ENCODE measurements at places on chromosomes 16 and 17.

DNA sequence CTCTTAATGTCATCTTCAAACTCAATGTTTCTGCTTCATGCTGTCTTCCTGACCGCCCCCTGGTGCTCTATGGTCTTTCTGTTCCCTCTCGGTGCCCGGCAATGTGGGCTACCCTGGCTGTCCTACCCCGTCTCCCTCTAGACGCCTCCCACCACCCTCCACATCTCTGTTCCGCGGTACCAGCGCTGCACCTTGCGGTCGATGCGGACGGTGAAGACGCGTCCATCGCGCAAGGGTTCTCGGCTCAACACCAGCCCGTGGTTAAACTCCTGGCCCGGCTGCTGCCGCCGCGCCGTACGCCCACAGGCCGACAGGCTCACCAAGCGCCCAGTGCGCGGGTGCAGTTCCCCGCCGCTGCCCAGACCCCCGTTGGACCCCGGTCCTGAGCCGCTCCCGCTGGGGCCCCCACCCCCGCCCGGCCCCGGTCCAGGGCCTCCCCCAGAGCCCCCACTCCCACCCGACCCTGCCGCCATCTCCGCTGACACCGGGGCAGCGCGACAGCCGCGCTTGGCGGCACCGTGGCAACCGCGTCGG lies at the start of gene NEURL4:
Gene NEURL4, minus strand, starts transcription at position 496 of the 534 bp plus-strand sequence. Its CDS starts 23 bp downstream, at position 473.
- DNase-seq = peak; percentile 50

DNA sequence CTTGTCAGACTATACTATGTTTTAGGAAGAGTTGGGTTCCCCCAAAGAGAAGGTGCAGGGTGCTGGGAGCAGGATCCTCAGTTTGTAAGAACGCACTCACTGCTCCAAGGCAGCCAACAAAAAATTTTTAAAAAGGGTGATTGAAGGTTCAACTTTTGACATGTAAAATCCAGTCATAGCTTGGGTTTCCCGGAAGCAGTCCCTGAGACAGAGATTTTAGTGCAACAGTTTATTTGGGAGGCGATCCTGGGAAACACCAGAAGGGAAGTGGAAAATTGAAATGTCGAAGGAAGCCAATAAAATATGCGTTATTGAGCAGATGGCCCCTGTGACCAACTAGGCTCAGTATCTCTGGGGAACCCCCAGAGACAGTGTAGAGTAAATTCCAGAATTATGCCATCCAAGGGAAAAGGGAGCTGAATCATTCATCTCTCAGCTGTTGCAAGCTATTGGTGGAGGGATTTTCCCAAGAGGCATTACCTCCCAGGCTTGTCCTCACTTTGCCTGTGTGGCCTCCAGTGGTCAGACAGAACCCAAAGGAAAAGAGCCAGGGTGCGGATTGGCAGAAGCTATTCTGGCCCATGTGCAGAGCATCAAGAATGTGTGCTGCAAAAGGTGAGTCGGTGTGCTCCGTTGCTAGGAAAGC lies 72.9 kb downstream of the HS3ST3B1 start:
- no peak for DNase-seq

GRCh38 chr17:66495035-66495434 lies 192.6 kb downstream of the PRKCA start:
- no peak for DNase-seq

DNA sequence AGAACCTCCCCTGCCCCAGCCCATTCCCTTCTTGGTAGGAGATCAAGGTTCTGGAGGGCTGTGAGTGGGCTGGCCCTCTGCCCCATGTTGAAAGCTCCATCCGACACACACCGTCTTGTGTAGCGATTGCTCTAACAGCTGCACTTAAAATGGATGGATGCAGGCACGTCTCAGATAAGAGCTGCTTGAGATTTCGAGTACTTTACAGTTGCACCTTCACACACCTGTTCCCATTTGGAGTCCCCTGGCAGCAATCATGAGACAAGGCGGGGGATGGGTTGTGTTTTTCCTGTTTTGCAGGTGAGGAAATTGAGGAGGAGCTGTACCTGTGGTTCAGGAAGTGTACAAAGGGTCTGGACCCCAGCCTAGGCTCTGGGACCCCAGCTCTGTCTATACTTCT lies 25.6 kb upstream of the TAC4 start:
- DNase-seq = no peak

- peak; percentile 50 for DNase-seq
Measured at GRCh38 chr17:77741109-77741508, 217.4 kb upstream of the TNRC6C start.

GRCh38 chr17:77496831-77497577 lies 356.2 kb downstream of the SEC14L1 start:
- no peak for DNase-seq

- no peak for DNase-seq
Measured at GRCh38 chr17:61294777-61295176, 104.9 kb upstream of the TBX2 start.

- no peak for DNase-seq
Measured at GRCh38 chr16:55399911-55400310, 75.9 kb downstream of the IRX6 start.

- no peak for DNase-seq
Measured at GRCh38 chr17:71011391-71011790, 842.1 kb downstream of the KCNJ2 start.

GRCh38 chr16:51710905-51711563 lies 560.0 kb upstream of the SALL1 start:
- no peak for DNase-seq

DNA sequence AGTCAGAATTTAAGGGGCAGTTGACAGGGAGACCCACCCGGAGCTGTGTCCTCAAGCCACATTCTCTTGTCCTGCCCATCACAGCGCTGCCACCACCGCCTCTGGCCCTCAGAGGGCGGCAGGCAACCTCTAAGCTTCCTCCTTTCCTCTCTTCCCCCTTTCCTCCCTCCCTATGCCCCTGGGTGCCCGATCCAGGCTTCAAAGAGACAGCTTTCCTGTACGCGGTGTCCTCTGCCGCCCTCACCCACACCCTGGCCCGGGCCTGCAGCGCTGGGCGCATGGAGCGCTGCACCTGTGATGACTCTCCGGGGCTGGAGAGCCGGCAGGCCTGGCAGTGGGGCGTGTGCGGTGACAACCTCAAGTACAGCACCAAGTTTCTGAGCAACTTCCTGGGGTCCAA lies 23.5 kb downstream of the WNT9B start:
- no peak for DNase-seq

DNA sequence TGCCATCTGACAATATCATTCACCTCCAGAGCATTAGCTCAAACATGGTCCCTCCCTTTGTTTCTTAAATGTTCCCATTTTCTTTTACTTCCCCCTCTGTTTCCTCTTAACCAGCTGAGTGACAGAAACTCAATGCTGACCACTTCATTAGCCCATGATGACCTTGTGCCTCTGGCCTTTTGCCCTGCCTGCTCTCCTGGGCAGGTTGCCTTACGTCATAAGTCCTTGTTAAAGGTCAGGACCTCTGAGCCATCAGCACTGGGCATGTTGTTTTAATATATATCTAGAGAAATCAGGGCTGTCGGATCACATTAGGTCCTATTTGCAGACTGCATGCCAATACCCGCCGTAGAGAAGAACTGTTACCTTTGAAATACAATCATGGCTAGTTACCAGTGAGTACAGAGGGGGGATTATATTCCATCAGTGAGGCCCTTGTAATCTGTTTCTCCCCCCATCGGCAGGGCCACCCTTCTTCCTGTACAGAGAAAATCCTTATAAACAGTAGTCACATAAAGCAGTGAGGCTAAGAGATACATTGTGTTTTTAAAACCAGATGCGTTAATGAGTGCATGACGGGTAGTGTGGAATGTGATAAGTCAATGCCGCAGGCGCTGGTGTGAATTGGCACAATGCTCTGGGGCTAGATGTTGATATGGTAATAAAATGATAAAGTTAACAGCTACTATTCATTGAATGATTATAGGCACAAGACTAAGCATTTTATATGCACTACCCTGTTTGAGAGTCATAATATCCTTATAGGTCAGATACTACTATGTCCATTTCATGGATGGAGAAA lies 94.3 kb upstream of the ZFHX3 start:
- no peak for DNase-seq

- no peak for DNase-seq
Measured at GRCh38 chr16:20074099-20074991, 655 bp upstream of the GPR139 start.

DNA sequence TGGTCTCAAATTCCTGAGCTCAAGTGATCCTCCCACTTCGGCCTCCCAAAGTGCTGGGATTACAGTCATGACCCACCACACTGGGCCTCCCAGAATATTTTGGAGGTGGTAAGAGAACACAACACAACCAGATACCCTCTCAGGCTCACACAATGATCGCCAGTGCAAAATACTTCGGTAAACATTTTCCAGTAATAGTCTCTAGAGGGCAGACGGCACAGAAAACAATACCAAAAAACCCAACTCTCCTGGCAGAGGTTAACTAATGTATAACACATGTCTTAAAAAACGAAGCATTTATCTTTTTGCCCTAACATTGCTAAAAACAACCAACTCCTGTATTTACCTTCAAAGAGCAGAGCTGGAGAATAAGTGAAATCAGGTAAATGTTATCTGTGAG lies 10.5 kb downstream of the NUFIP2 start:
- no peak for DNase-seq

DNA sequence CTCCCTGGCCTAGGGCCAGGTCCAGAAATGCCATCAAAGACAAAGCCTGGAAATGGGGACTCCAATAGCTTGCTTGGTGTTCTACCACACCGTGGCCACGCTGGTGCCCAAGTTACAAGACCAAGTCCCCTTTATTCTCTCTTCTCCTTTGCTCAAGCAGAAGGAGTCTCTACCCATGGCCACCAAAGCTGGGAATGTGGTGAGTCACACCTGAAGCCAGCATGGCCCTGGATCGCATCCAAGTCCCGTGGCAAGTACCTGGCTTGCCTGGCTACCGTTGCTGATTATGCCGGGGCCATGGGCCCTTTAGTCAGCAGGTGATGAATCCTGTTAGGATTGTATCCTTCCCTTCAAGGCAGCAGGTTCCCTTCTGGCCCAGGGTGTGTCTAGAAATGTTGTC lies 260.0 kb downstream of the HAPSTR1 start:
- DNase-seq = no peak

DNA sequence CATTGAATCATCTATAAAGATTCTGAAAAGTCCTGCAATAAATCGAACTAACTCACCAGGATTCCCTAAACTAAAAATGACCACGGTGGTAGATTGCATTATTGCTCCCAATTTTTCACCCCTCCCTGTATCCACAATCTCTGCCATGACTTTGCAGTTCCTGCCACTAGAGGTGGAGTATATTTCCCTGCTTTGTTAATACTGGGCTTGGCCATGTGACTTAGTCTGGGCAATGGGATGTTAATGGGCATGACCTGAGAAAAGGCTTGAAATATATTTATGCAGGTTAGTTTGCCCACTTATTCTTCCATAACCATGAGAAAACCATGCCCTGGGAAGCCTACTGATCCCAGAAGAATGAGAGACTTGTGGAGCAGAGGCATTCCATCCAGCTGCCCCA lies 59.1 kb downstream of the NOG start:
- DNase-seq = no peak

DNA sequence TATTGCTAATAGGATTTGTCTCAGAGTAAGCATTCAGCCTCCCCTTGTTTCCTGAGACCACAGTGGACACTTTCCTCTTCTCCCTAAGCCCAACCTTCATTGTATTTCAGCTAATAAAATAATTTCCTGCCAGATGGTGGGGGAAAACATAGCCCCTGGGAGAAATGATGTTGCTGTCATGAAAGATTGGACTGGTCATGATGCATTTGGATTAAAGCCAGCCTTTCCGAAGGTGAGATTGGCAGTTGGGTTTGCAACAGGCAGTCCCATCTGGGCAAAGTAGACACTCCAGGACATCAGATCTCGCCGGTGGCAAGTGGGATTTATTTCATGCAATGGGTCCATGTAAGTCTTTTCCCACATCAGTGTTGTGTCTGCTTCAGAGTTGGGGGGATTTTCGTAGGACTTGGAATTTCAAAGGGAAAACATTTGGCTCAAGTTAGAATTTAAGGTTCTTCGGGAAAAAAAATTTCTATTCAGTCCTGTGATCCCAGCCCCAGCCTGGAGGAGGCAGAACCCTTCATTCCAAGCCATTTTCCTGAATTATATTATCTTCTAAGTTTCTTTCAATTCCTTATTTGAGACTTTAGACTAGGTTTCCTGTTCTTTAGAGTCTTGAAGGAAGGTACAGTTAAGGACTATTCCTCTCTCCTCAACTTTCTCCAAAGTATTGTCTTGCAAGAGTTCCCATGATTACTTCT lies 391.7 kb downstream of the XYLT1 start:
- DNase-seq = no peak

GRCh38 chr16:66344533-66345145 lies 21.9 kb upstream of the CDH5 start:
- DNase-seq = peak; percentile 36

GRCh38 chr16:8818504-8819270 lies 21.0 kb downstream of the PMM2 start:
- no peak for DNase-seq

- DNase-seq = no peak
Measured at GRCh38 chr16:46914556-46915201, 30.5 kb downstream of the GPT2 start.

GRCh38 chr16:3589441-3589921 lies 12.3 kb upstream of the NLRC3 start:
- DNase-seq = no peak

GRCh38 chr16:24855678-24856077 lies 9.9 kb downstream of the SLC5A11 start:
- DNase-seq = no peak

DNA sequence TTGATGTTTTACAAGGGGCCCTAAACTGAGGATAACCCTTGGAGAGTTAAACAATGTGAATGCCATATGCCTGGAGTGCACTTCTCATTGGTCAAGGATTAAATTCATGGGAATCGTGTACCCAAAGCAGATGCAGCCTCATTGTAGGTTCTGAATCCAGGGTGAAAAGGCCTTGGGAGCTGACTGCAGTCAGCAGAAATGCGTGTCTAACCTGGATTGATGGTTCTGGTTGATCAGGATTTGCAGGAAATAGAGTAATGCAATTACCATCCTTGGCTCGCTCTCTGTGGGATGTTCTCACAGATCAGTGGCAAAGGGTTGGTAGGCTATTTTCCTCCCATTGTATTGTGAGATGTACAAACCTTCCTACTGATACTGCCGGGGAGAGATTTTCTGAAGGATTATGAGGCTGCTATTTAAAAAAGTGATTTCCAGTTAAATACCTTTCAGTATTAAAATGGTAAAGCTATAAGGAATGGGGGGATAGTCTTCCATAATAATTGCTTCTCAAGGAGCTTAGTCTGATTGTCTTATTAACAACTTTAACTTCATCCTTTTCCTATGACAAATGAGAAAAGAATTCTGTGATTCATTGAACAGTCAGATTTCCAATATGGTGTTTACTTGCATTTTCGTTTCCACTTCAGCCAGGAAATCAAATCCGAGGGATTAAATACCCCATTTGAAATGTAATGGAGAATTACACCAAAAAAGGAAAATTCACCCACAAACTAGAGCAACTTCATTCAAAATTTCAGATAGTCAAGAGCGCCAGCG lies 1028.1 kb upstream of the EEF2KMT start:
- DNase-seq = no peak

DNA sequence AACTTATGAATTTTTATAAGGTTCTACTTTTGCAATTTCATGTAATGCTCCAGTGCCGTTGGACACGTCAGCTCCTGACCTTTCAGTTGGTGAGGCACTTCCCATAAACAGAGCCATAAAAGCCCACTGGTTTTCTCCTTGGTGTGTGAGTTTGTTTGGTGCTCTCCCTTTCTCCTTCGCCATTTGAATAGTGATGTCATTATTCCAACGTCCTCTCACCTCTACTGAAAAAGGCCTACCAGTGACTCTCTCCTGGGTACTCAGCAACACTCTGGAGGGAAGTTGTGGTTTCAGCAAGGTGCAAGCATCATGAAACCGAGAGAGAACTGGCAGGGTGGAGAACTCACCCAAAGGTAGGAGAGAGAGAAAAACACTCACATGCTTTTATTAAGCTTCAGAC lies 29.6 kb upstream of the HNF1B start:
- DNase-seq = peak; percentile 24
